ENCODE measurements at places on chromosomes 1 and 21.

DNA sequence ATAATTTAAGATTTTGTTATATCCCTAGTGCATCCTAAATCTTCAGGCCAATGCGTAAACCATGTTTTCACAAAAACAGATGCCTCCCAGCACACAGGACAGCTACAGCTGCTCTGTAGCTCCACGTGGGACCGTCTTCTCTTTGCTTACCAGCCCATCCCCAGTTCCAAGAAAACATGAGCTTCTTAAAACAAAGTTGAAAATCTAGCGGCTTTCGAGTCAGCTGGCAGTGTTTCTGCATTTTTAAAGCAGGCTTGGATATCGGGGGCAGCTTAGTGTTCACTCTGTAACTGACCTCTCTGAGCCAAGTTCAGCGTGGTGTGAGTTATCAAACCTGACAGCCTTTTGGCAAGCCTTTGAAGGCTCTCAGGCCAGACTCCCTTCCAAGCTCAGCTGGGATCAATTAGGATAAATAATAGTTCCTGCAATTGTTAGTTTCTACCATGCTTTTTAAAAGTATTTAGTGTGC is 881.5 kb downstream of the LTN1 start:
- no peak for DNase-seq

DNA sequence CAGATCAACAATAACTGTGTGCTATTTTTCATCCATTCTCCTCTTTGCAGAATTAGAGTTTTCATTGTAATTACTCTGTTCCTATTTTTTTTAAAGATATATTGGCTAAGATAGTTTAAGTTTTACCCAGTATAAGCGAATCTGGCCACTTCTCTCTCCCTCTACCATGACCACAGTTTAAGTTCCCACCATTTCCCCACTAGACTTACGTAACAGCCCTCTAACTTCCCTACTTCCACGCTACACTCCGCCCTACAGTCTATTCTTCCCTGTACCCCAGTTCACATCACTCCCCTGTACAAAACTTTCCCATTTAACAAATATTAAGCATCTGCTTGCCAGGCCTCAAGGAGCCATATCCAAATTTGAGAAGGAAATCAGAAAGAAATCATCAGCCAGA is 16.5 kb downstream of the CTSK start:
- no peak for DNase-seq

- DNase-seq, result no peak
Measured at GRCh38 chr1:153615406-153615805, 719 bp downstream of the S100A14 start.

GRCh38 chr21:34737115-34737514 is 68.3 kb downstream of the CLIC6 start:
- no peak for DNase-seq

DNA sequence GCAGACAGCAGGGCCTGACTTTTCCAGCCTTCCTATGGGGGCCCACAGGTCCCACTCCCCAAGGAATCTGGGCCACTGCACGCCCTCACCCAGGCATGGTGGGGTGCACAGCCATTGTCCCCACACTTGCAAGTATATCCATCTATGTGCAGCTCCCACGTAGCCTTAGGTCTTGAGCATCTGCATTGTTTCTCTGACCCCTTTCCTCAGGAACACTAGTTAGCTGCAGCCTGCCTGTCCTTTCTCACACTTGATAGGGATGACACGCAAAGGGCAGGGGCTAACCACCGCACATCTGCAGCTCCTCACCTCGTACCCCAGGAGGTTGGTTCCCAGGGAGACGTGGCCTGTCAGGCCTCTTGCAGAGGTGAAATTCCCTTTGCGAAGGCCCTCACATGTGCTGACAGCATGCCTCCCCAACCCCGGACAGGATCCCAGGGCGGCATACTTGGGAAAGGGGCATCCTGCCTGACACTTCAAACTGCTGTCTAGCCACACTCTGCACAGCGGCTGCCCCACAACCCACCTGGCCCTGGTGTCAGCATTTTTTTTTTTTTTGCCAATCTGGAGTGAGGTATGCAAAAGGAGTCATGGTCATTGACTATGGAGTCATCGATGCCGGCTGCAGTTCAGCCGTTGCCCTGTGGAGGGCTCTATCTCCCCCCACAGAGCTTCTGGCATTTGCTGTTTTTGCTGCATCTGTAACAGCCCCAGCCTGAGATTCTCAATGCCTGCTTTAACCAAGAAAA is 5.0 kb downstream of the JMJD4 start:
- no peak for DNase-seq

- DNase-seq, result no peak
Measured at GRCh38 chr1:166918088-166918955, 42.3 kb upstream of the TADA1 start.

GRCh38 chr1:240687820-240688219 is 75.9 kb upstream of the GREM2 start:
- DNase-seq, result no peak

GRCh38 chr1:224582041-224582440 is 34.1 kb upstream of the CNIH3 start:
- DNase-seq, result no peak

GRCh38 chr1:89286549-89287180 is 14.0 kb upstream of the GBP5 start:
- no peak for DNase-seq

- DNase-seq, result peak; percentile 53
Measured at GRCh38 chr1:115469703-115470476, 131.8 kb upstream of the NGF start.

DNA sequence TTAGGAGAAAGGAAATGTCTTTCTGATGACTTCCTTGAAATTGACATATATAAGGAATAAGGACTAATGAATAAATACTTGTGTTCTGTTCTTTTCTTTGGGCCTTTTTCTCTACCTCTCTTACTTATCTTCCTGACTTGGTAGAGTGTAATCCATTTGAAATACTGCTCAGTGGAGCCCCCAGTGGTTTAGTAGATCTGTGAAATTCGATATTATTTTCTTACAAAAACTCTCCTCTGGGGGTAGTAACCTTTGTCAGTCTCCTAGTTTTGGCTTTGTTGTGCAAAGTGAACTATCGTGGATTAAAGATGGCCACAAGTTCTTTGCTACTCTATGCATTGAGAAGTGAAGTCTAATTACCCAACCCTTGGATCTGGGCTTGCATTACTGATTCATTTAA is 48.8 kb downstream of the DUSP10 start:
- DNase-seq, result no peak

- DNase-seq, result no peak
Measured at GRCh38 chr1:32256473-32257226, 5.6 kb downstream of the LCK start.

GRCh38 chr1:171141688-171142415 is 43.2 kb upstream of the FMO2 start:
- DNase-seq, result no peak

DNA sequence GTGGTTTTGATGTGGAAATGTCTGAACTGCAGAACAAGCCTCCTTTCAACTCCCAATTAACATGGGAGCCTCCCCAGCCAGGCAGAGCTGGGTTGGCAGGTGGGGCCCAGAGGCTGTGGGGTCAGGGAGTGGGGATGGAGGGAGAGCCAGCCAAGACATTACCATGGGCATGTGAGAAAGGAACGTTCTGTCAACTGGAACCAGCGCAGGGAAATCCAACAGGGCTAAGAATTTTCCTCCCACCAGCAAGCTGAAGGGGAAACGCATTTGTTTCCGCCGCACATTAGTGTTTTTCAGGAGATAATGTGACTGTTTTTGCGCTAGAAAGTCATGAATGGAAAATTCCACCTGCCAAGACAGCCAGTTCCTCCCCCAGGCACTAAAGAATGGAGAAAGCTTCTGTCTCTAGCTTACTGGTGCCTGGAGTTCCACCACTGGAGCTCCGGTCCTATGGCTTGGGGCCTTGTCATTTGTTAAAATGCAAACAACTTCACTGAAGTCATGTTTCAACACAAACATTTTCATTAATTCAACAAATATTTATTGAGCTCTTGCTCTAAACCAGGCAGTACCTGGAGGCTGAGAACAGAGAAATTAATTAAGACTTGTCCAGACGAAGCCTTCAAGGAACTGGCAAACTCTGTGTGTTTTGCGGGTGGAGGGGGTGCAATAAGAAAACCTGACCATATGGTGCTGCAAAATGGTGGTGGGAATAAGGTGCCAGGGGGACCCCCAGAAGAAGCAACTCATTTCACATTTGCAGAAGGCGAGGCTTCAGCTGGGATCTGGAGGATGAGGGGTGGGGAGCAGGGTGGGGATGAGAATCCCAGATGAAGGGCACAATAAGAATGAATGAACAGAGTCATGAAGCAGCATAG is 305.1 kb downstream of the MATN1 start:
- no peak for DNase-seq

- DNase-seq, result no peak
Measured at GRCh38 chr21:45361033-45361997, 43.6 kb upstream of the COL18A1 start.

- DNase-seq, result no peak
Measured at GRCh38 chr1:201077736-201078135, 34.5 kb downstream of the CACNA1S start.

- no peak for DNase-seq
Measured at GRCh38 chr1:64956010-64956640, 10.2 kb downstream of the JAK1 start.

- no peak for DNase-seq
Measured at GRCh38 chr1:9849691-9850441, 26.1 kb upstream of the CLSTN1 start.

DNA sequence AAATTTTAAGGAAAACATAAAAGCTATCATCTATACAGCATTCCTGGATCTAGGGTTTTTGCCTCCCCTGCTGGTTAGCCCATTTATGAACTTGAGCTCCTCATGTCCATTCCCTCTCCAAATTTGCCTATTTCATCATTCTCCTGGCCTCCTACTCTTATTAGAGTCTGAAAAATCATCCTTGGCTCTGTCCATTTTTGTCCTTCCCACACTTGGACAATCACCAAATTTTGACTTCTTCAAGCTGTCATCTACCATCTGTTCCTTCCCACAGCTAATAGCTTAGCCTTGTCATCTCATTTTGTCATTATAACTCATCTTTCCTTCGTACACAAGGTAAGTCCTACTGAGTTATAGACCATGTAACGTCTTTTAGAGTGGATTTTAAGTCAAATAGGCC is 2.2 kb upstream of the HENMT1 start:
- DNase-seq, result peak; percentile 78

DNA sequence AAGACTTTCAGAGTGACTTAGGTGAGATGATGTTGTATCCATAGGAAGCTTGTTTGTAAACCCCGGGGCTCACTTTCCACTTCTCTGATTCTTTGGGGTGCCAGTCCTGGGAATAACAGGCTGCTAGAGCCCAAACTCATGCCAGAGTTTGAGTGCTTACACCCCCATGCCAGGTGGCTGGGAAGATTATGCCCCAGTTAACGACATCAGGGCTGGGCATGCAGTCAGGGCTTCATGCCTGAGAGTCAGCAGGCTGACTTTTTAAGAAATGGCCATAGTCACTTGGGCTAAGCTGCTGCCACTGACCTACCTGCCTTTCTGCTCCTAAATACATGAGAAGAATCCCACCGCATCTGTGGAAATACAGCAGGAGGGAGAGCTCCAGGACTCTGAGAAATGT is 425.6 kb upstream of the VAMP3 start:
- peak; percentile 2 for DNase-seq

- peak; percentile 0 for DNase-seq
Measured at GRCh38 chr1:157626099-157626498, 28.2 kb upstream of the FCRL4 start.

DNA sequence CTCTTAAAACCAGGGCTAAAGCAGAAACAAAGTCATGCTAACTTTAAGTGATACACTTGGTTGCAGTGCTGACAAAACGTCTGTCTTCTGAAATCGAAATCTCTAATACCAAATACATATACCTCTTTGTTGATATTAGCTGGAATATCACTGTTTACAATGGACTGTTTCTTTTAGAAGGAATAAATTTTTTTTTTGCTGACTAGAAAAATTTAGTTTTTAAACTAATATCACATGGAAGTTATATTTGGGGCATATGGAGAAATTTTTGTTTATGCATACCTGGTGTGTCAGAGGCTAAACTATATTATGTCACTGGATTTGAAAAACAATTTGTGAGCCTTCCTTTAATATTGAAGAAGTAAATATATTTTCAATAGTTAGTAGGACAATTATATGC is 39.1 kb downstream of the USP25 start:
- DNase-seq, result no peak

DNA sequence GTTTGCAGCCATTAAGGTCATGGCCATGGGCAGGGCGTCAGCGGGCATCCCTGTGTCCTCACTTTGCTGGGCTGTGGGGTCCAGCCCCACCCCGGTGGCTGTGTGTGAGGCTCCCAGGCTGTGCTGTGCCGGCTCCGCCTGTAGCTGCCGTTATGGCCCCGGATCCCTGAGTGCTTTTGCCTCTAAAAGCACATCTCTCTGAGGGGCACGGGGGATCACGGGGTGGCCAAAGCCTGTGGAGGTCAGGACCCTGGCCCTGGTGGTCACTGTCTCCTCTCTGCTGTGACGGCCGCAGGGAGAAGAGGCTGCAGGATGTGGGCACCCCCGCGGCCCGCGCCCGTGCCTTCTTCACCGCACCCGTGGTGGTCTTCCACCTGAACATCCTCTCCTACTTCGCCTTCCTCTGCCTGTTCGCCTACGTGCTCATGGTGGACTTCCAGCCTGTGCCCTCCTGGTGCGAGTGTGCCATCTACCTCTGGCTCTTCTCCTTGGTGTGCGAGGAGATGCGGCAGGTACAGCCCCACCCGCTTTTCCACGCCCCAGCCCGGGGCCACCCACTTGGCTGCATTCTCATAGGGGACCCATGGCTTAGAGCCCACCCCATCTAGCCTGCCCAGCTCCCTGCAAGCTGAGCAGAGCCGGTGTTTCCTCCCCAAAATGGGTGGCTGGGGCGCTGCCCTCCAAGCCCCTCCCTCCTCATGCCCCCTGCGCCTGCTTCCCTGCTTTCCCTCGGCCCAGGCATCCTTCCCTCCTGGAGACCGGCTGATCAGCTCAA is 48.2 kb downstream of the TRPM2 start:
- no peak for DNase-seq

DNA sequence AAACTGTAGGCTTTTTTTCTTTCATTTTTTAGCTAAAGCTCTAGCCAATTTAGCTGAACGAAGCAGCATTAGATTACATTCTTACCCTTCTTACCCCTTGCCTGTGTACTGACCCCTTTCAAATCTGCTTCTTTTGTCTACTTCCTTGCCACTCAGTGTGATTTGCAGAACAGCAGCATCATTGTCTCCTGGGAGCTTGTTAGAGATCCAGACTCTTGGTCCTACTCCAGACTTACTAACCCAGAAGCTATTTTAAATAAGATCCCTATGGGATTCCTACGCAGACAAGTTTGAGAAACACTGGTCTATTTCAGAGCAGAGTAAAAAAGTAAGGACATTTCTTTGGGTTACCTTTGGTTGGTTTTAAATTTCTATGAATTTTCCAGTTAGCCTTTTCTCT is 13.8 kb downstream of the LRRC39 start:
- no peak for DNase-seq

GRCh38 chr1:118494998-118495397 is 310.0 kb upstream of the SPAG17 start:
- no peak for DNase-seq

- DNase-seq, result no peak
Measured at GRCh38 chr1:94721240-94721639, 98.9 kb upstream of the SLC44A3 start.

- no peak for DNase-seq
Measured at GRCh38 chr1:241637604-241638003, 2.6 kb downstream of the CHML start.

GRCh38 chr1:94072840-94073522 is 48.0 kb downstream of the ABCA4 start:
- no peak for DNase-seq

Measured in NCI-H524 (cell line).